PC-9 (cell line): ENCODE measurements at places on chromosomes 7 and 10. TPM values are rescaled to one million over a fixed set of nuclear protein-coding genes. Genes with fewer than 3 reads are reported as not detected.
A peak's percentile ranks its signal among the peaks of the same experiment; 100 is the strongest.

DNA sequence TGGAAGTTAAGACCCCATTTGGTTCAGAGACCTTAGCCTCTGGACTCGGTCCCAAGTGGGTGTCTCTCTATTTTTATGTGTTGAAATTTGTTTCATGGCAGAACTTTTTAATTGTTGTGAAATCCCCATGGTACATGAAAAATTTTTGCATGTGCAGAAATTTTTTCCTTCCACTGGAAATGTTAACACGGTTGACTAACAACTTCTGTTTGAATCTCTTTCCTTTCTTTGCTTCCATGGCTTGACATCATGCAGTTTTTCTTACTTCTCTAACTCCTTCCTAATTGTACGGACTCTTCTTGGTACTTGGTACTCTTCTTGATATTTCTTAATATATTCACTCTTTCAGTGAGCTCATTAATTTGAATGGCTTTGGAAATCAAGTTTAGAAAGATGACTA lies 18.3 kb downstream of the MDFIC start:
- no peak overlapping the region for H3K4me3 ChIP-seq
- H3K4me1 ChIP-seq, result no peaks in the 10 kb centered on the region
- no peaks in the 10 kb centered on the region for H3K27me3 ChIP-seq
- H3K36me3 ChIP-seq, result peaks cover 8% of the 10 kb centered on the region; the same call in 1 of the 2 replicates
- no peak overlapping the region for H3K27ac ChIP-seq

DNA sequence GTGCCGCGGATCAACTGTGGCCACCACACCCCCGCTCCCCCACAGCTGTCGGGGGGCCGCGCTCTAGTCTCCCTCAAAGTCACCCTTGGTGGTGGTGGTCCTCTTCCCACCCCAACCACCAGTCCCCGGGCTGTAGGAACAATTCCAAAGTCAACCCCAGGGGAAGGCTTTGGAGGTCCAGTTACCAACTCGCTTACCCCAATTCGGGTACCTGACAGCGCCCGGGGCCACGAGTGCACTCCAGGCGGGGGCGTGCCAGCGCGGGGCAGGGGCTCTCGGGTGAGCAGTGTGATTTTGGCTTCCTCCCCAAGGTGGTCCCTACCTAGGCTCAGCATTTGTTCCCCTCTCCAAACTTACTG lies 584 bp upstream of the ZMIZ1 start:
- no peaks in the 10 kb centered on the region for H3K36me3 ChIP-seq
- H3K4me3 ChIP-seq, result peak overlapping the region; percentile 85
- H3K27me3 ChIP-seq, result no peaks in the 10 kb centered on the region

GRCh38 chr10:111926286-111926685 lies 257.3 kb downstream of the GPAM start:
- no peak for DNase-seq
- no peak overlapping the region for H3K4me3 ChIP-seq
- H3K27ac ChIP-seq, result no peak overlapping the region
- no peaks in the 10 kb centered on the region for H3K36me3 ChIP-seq
- H3K27me3 ChIP-seq, result no peaks in the 10 kb centered on the region

DNA sequence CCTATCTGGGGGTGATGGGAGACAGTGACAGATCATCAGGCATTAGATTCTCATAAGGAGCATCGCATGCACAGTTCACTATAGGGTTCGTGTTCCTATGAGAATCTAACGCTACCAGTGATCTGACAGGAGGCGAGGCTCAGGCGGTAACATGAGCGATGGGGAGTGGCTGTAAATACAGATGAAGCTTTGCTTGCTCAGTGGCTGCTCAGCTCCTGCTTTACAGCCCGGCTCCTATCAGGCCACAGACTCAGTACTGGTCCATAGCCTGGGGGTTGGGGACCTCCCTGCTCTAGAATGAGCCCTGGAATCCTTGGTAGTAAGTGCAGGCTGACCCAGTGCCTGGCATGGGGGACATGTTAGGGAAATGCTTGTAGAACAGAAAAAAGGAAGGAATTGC lies 426.0 kb downstream of the TYW1 start:
- H3K27ac ChIP-seq, result no peak overlapping the region
- H3K36me3 ChIP-seq, result no peaks in the 10 kb centered on the region
- H3K4me3 ChIP-seq, result no peak overlapping the region
- no peak for DNase-seq
- H3K27me3 ChIP-seq, result peaks cover 49% of the 10 kb centered on the region
- H3K4me1 ChIP-seq, result no peaks in the 10 kb centered on the region

DNA sequence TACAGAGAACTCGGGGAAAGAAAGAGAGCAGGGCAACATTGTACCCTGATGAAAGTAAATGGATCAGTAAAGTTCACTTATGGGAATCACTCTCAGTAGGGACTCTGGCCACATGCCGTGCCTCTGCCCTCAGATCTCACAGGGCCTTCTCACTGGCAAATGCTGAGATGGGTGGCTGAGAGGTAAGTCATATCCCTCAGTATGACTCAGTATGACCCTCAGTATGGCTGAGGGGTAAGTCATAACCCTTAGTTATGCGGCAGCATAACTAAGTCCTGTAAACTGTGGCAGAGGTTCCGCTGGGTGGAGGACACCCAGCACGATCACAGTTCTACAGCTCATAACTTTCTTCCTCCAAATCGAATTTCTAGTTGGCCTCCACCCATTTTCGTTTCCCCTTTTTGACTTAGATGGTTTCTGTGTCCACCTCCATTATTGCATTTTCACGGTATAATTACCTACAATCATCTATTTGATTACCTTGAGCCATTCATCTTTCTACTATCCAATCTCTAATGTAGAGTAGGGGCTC lies 26.5 kb upstream of the WNT16 start:
- H3K27me3 ChIP-seq, result no peaks in the 10 kb centered on the region
- H3K36me3 ChIP-seq, result no peaks in the 10 kb centered on the region
- no peak overlapping the region for H3K4me3 ChIP-seq
- H3K27ac ChIP-seq, result no peak overlapping the region

The RBM17 gene
- 98.2 and 131 TPM in 2 replicates for total RNA-seq

DNA sequence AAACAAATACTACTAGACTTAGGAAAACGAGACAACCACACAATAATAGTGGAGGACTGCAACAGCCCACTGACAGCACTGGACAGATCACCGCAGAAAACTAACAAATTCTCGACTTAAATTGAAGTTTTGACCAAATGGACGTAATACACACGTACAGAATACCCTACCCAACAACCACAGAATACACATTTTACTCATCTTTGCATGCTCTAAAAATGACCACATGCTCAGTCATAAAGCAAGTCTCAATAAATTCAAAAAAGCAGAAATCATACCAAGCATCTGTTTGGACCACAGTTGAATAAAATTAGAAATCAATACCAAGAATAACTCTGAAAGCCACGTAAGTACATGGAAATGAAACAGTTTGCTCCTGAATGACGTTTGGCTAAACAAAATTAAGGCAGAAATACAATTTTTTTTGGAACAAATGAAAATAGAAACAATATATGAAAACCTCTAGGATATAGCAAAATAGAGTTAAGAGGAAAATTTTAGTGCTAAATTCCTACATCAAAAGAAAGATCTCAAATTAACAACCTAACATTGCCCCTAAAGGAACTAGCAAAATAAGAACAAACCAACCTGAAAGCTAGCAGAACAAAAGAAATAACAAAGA lies 30.6 kb downstream of the MAPK8 start:
- no peak overlapping the region for H3K27ac ChIP-seq
- H3K27me3 ChIP-seq, result no peaks in the 10 kb centered on the region
- H3K4me1 ChIP-seq, result peaks cover 15% of the 10 kb centered on the region
- H3K36me3 ChIP-seq, result no peaks in the 10 kb centered on the region
- no peak for DNase-seq
- no peak overlapping the region for H3K4me3 ChIP-seq

The PLXNA4 gene
- total RNA-seq, result 0.73 and 1.0 TPM in 2 replicates

The BNIP3 gene
- 21.0 and 21.9 TPM in 2 replicates for total RNA-seq

DNA sequence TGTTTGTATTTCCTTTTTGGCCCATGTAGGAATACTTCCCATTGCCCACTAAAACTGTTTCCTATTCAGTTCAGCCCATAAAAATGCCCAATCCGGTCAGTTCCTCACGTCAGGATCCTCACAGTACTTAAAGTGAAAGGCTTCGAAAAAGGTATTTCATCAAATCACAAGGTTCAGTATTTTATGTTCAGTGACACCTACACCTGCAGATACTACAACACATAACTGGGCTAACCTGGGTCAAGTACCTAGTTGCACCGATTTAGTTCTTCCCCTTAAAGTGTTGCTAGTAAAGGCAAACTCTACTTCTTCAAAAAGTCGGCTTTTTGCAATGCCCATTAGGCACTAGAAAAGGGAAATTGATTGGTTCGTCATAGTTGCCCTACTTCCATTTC lies 1.1 kb downstream of the SNX13 start:
- H3K36me3 ChIP-seq, result peaks cover 8% of the 10 kb centered on the region
- peak overlapping the region; percentile 81 for H3K4me3 ChIP-seq
- DNase-seq, result peak; percentile 15
- H3K27ac ChIP-seq, result peak overlapping the region; percentile 81

- no peaks in the 10 kb centered on the region for H3K27me3 ChIP-seq
- no peak overlapping the region for H3K4me3 ChIP-seq
- H3K4me1 ChIP-seq, result peaks cover 8% of the 10 kb centered on the region; the same call in 1 of the 2 replicates
- no peaks in the 10 kb centered on the region for H3K36me3 ChIP-seq
These were observed 227.0 kb downstream of the TRIL start for GRCh38 chr7:28731092-28731658.

The SFRP4 gene
- total RNA-seq, result not detected in 2 replicates

The SKIDA1 gene
- total RNA-seq, result 0.65 and 1.1 TPM in 2 replicates

The CEP55 gene
- 29.6 and 38.9 TPM in 2 replicates for total RNA-seq

- H3K27me3 ChIP-seq, result peaks cover 41% of the 10 kb centered on the region
- no peak overlapping the region for H3K4me3 ChIP-seq
- H3K36me3 ChIP-seq, result no peaks in the 10 kb centered on the region
- H3K4me1 ChIP-seq, result no peaks in the 10 kb centered on the region
These were observed 45.5 kb upstream of the TARP start for GRCh38 chr7:38318803-38319416.

DNA sequence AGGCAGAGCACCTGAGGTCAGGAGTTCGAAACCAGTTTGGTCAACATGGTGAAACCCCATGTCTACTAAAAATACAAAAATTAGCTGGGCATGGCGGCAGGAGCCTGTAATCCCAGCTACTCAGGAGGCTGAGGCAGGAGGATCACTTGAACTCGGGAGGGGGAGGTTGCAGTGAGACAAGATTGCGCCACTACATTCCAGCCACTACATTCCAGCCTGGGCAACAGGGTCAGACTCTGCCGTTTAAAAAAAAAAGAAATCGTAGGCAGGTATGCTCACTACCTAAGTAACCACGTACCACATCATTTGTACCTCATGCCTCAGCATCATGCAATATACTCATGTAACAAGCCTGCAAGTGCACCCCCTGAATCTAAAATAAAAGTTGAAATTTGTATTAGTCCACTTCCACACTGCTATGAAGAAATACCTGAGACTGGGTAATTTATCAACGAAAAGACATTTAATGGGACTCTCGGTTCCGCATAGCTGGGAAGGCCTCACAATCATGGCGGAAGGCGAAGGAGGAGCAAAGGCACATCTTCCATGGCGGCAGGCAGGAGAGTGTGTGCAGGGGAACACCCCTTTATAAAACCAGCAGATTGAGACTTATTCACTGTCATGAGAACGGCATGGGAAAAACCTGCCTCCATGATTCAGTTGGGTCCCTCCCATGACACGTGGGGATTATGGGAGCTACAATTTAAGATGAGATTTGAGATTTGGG lies 8.1 kb upstream of the EIF4H start:
- no peak for DNase-seq
- H3K4me3 ChIP-seq, result no peak overlapping the region
- H3K27ac ChIP-seq, result no peak overlapping the region
- no peaks in the 10 kb centered on the region for H3K36me3 ChIP-seq
- H3K27me3 ChIP-seq, result no peaks in the 10 kb centered on the region
- H3K4me1 ChIP-seq, result peaks cover 3% of the 10 kb centered on the region; the same call in 1 of the 2 replicates

DNA sequence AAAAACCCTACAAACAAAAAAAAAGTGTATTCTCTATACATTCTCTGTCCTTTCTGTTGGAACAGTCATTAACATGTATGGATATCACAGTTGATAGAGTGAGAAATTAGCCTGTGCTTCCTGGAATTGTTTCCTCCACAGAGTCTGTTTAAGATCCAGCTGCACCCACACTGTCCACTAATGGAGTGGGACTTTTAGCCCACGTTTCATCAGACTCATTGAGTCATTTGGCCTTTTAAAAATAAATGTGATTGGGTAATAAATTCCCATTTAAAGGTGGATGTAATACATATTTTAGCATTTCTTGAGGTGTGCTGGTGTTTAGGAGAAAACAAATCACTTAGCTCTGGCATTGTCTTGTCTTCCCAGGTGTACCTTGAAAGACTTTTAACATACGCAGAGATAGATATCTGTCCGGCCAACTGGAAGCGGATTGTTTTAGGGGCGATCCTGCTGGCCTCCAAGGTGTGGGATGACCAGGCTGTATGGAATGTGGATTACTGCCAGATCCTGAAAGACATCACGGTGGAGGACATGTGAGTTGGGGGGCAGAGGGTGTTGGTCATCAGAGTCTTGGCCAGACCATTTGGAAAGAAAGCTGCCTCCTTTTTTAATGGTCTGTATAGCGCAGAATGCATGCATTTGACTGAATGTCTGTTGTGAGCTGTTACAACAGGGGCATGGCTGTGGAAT lies 52.3 kb upstream of the GJD4 start:
- no peaks in the 10 kb centered on the region for H3K27me3 ChIP-seq
- no peaks in the 10 kb centered on the region for H3K36me3 ChIP-seq
- no peak overlapping the region for H3K4me3 ChIP-seq
- no peak overlapping the region for H3K27ac ChIP-seq
- DNase-seq, result peak; percentile 74

DNA sequence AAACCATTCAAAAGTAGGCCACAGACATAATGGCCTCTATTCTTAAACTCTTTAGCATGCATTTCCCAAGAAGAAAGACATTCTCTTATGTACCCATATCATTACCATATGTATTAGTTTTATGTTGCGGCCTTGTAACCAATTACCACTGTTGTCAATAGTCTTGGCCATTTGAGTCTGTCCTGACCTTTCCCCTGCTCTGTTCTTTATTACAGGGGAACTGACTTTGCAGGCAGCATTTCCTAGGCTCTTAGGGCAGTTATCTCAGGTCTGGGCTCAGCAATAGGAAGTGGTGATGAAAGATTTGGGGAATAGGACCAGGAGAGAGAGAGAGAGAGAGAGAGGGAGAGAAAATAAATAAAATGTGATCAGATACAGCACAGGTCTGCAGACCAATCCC lies 194.5 kb upstream of the LRGUK start:
- no peaks in the 10 kb centered on the region for H3K36me3 ChIP-seq
- no peak overlapping the region for H3K27ac ChIP-seq
- no peak overlapping the region for H3K4me3 ChIP-seq
- H3K4me1 ChIP-seq, result no peaks in the 10 kb centered on the region
- H3K27me3 ChIP-seq, result no peaks in the 10 kb centered on the region

- H3K27me3 ChIP-seq, result no peaks in the 10 kb centered on the region
- H3K36me3 ChIP-seq, result no peaks in the 10 kb centered on the region
- no peaks in the 10 kb centered on the region for H3K4me1 ChIP-seq
These were observed 32.0 kb downstream of the PCDH15 start for GRCh38 chr10:54769051-54769450.

The CPN1 gene
- total RNA-seq, result not detected in 2 replicates
